H9 (cell line): ENCODE measurements at places on chromosomes 12 and 14. TPM values are rescaled to one million over a fixed set of nuclear protein-coding genes. Genes with fewer than 3 reads are reported as not detected.

- no peak for DNase-seq
- peaks cover 34% of the 10 kb centered on the region for H3K36me3 ChIP-seq
- no peaks in the 10 kb centered on the region for H3K27me3 ChIP-seq
- no peak overlapping the region for H3K27ac ChIP-seq
- H3K4me3 ChIP-seq, result no peak overlapping the region
These were observed 63.9 kb downstream of the IPO8 start for GRCh38 chr12:30631740-30632139.

- H3K36me3 ChIP-seq, result no peaks in the 10 kb centered on the region
- no peak overlapping the region for H3K27ac ChIP-seq
- H3K4me3 ChIP-seq, result no peak overlapping the region
- no peaks in the 10 kb centered on the region; the same call in 1 of the 2 replicates for H3K4me1 ChIP-seq
These were observed 86.4 kb downstream of the SCN8A start for GRCh38 chr12:51677284-51677968.

The CMA1 gene
- not detected in 2 replicates for total RNA-seq

DNA sequence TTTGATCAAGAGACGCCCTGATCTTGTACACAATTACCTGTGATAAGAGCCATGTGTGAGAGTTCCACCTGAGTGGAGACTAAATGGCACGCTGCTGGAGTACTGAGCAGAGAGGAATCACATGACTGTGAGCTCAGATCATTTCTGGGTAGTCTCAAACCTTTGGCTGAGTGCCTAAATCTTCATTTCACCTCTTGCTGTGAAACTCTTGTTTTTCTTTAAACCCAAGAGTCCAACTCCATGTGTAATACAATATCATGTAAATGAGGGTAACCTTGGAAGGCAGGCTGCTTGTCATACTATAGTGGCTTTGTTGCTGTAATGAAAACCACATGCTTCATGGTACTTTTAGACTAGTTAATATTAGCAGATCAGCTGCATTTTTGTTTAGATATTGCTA lies 156.9 kb downstream of the CAND1 start:
- no peak overlapping the region for H3K27ac ChIP-seq
- no peaks in the 10 kb centered on the region for H3K4me1 ChIP-seq
- no peaks in the 10 kb centered on the region for H3K36me3 ChIP-seq
- H3K27me3 ChIP-seq, result no peaks in the 10 kb centered on the region

The ASCL1 gene
- 0.20 TPM in 1 of 2 replicates, not detected in the other for total RNA-seq

GRCh38 chr12:81295251-81295650 lies 217.4 kb downstream of the ACSS3 start:
- H3K4me3 ChIP-seq, result no peak overlapping the region
- no peaks in the 10 kb centered on the region for H3K27me3 ChIP-seq
- H3K36me3 ChIP-seq, result no peaks in the 10 kb centered on the region
- DNase-seq, result no peak
- no peak overlapping the region for H3K27ac ChIP-seq

The EGLN3 gene
- 19.8 and 24.7 TPM in 2 replicates for total RNA-seq

GRCh38 chr14:20686386-20687143 lies 2.0 kb upstream of the ANG start:
- 0 out of 3 replicates have a peak overlapping the region, but pooled peaks have one; percentile 30 for H3K4me3 ChIP-seq
- H3K36me3 ChIP-seq, result no peaks in the 10 kb centered on the region
- H3K27me3 ChIP-seq, result no peaks in the 10 kb centered on the region
- DNase-seq, result no peak

The SERPINA6 gene
- total RNA-seq, result not detected in 2 replicates

DNA sequence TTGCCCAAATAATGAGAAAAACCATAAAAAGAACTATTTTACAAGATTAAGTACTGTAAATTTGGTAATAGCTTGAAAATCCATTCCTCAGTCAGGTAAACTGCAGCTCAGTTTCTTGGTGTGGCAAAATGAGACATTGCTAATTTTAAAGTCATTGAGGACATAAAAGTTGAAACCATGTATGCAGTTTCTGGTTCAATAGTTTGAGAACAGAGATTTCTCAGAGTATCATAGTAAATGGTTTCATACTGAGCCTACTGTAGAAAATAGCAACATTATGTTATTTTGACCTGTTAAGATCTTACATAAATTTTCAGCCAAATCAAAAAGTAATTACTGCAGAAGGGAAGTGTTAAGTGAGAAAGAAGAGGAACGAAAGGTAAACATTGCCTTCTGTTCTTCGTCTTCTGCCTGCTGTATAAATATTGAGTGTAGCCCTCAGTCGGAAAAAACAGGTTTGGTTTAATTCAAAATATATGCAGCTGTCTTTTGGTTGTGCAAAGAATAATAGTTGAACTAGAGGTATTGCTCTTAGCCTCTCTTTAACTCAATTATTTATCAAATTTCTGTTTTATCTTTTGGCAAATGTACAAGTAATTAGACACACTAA lies 119.6 kb downstream of the SYNE2 start:
- H3K36me3 ChIP-seq, result peaks cover 13% of the 10 kb centered on the region
- H3K27me3 ChIP-seq, result no peaks in the 10 kb centered on the region
- H3K4me3 ChIP-seq, result no peak overlapping the region
- H3K27ac ChIP-seq, result no peak overlapping the region
- no peak for DNase-seq

The NOS1 gene
- 2.3 and 2.4 TPM in 2 replicates for total RNA-seq

The TMEM132C gene
- total RNA-seq, result 0.22 and 0.24 TPM in 2 replicates

GRCh38 chr12:130640901-130641300 lies 75.2 kb downstream of the RIMBP2 start:
- no peaks in the 10 kb centered on the region for H3K4me1 ChIP-seq
- H3K27ac ChIP-seq, result no peak overlapping the region
- DNase-seq, result no peak
- no peaks in the 10 kb centered on the region; the same call in 2 of the 3 replicates for H3K36me3 ChIP-seq
- H3K4me3 ChIP-seq, result no peak overlapping the region
- no peaks in the 10 kb centered on the region for H3K27me3 ChIP-seq

The WSB2 gene
- 58.6 and 61.4 TPM in 2 replicates for total RNA-seq

GRCh38 chr14:75978249-75978731 lies 3.5 kb downstream of the TGFB3 start:
- no peak overlapping the region for H3K27ac ChIP-seq
- no peak for DNase-seq
- no peaks in the 10 kb centered on the region; the same call in 1 of the 2 replicates for H3K27me3 ChIP-seq
- H3K4me3 ChIP-seq, result no peak overlapping the region
- peaks cover 8% of the 10 kb centered on the region; the same call in 1 of the 2 replicates for H3K4me1 ChIP-seq
- H3K36me3 ChIP-seq, result no peaks in the 10 kb centered on the region

GRCh38 chr14:89108608-89109007 lies 284.2 kb downstream of the TTC8 start:
- H3K27ac ChIP-seq, result no peak overlapping the region
- no peaks in the 10 kb centered on the region for H3K4me1 ChIP-seq
- H3K27me3 ChIP-seq, result no peaks in the 10 kb centered on the region

GRCh38 chr12:108833355-108833733 lies 24.0 kb downstream of the SSH1 start:
- DNase-seq, result peak; percentile 72
- H3K4me1 ChIP-seq, result peaks cover 5% of the 10 kb centered on the region; the same call in 1 of the 2 replicates
- no peak overlapping the region for H3K4me3 ChIP-seq

The SLC38A4 gene
- total RNA-seq, result 0.96 and 1.1 TPM in 2 replicates

The KLRC2 gene
- not detected in 2 replicates for total RNA-seq

The ZC3H10 gene
- total RNA-seq, result 8.9 and 9.4 TPM in 2 replicates

DNA sequence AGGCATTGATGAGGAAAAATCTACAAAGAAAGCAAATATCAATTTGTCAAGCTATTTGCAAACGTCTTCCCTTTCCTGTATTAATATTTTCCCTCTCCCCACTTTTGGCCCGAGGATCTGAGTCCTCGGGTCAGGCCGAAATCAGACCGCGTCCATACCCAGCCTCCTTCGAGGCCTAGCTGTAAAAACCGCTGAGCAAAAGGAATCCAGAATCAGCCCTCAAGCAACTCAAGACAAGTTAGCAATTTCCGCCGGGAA lies 353 bp upstream of the MAPK1IP1L start:
- H3K27me3 ChIP-seq, result no peaks in the 10 kb centered on the region
- DNase-seq, result no peak
- peak overlapping the region; percentile 86 for H3K4me3 ChIP-seq
- H3K27ac ChIP-seq, result peak overlapping the region; percentile 79
- H3K36me3 ChIP-seq, result peaks cover 11% of the 10 kb centered on the region; the same call in 2 of the 3 replicates

The SMCO2 gene
- 0.20 TPM in 2 replicates for total RNA-seq

- peak overlapping the region; percentile 52 for H3K4me3 ChIP-seq
- H3K27ac ChIP-seq, result no peak overlapping the region
- peaks cover 7% of the 10 kb centered on the region; the same call in 1 of the 2 replicates for H3K27me3 ChIP-seq
- DNase-seq, result peak; percentile 77
These were observed 467 bp upstream of the JAG2 start for GRCh38 chr14:105168979-105169507.

- DNase-seq, result peak; percentile 27
- no peak overlapping the region for H3K27ac ChIP-seq
- H3K27me3 ChIP-seq, result no peaks in the 10 kb centered on the region
- no peaks in the 10 kb centered on the region for H3K36me3 ChIP-seq
- no peak overlapping the region for H3K4me3 ChIP-seq
These were observed 377.6 kb downstream of the FLRT2 start for GRCh38 chr14:85907536-85907935.

DNA sequence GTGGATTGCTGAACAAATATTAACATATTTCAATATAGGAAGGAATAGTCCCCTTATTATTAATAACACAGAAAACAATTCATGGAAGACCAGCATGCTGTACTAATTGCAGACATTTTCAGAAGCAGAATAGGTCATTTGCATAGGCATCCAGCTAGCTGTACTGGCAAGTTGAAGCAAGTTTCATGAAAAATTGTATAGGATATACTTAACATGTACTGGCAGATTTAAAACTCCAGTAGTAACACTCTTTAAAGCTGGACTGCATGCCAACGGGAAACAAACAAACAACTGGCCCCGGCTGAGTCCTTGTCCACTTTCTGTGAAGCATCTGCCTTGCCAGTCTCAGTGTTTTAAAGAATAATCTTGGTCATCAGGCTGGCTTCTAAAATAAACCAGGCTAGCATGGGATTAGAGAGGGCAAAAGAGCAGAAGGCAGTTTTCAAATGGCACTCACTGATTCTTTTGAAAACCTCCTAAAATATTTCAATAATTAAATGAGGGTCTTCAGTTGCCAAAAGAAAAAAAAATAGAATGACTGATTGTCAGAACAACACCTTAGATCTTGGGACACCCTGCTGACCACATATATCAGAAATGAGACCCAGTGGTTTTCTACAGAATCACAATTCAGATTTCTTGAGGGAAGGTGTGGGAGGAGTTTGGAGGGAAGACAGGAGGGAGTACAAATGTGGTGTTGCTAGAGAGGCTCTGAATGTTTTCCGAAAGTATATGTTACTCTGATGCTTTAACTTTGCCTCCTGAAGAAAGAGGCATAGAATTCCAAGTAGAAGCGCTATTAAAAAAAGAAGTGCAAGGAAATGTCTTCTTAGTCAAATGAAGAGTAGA lies 122.5 kb upstream of the KRAS start:
- H3K4me1 ChIP-seq, result no peaks in the 10 kb centered on the region
- no peak for DNase-seq
- peaks cover 1% of the 10 kb centered on the region; the same call in 2 of the 3 replicates for H3K36me3 ChIP-seq
